ENCODE measurements at places on chromosomes 7 and 10.

- no peak for DNase-seq
Measured at GRCh38 chr7:7148798-7149481, 33.4 kb upstream of the C1GALT1 start.

DNA sequence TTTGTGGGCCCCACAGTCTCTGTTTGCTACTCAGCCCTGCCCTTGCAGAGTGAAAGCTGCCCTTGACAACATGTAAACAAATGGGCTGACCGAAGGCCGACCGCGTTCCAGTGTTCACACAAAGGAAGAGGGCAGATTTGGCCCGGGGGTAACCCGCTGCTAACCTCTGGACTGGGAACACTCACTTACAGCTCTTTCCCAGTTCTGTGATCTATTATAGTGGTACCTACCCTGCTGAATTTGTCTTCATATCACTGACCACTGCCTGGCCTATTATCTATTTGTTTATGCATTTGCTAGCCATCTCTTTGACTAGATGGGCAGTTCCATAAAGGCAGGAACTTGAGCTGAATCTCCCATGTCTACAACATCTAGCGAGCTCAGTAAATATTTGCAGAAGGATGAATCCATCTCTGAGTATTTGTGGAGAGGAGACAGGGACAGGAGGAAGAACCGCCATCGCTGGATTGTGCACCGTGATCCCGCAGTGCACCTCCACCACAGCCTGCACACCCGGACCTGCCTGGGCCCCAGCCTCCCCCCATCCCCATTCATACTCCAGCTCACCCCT is 15.2 kb downstream of the SLC29A3 start:
- no peak for DNase-seq

- DNase-seq: no peak
Measured at GRCh38 chr7:150449206-150449952, 1.1 kb upstream of the GIMAP8 start.

DNA sequence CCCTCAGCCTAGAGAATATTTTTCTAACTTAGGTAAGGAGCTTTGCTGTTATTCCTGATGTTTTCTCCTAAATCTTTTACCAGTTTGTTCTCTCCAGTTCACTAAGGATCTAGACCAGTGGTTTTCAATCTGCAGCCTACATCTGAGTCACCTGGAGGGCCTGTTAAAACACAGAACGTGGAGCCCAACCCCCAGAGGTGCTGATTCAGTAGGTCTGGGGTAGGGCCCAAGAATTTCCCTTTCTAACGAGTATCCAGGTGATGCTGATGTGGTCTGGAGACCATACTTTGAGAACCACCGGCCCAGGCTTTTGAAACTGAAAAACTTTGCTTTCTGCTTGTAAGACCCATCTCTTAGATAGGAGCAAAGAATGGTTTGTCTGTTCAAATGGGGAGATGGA is 51.2 kb upstream of the KMT2E start:
- no peak for DNase-seq

- DNase-seq: no peak
Measured at GRCh38 chr10:70791386-70792039, 6.3 kb upstream of the TBATA start.

GRCh38 chr7:44538093-44538797 is 2.9 kb downstream of the NPC1L1 start:
- DNase-seq: no peak

DNA sequence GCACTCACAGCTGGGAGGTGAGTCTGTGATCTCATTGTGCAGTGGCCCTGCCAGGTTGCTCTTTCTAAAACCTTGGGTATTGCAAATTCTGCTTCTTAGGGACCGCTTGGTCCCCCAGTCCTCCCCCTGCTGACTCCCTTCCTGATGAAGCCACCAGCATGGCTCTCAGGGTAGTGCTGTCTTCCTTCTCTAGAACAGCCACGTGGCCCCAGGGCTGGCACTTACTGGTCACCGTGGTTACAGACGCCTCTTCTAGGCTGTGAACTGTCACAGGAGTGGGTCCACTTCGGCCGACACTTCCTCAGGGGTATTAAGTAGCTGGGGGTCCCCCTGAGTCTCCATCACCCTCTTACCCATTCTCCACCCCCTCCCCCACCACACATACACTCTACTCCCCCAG is 2.7 kb upstream of the HTRA1 start:
- no peak for DNase-seq

- DNase-seq: no peak
Measured at GRCh38 chr7:135770139-135770710, 21.6 kb upstream of the FAM180A start.
